Activated T-cell treated with anti-CD3 and anti-CD28 coated beads, Interleukin-2, amount 50 U/mL, for 1 hour (primary cell): ENCODE measurements at places on chromosomes 4 and X.

GRCh38 chr4:23006756-23007155, 314.0 kb downstream of the GBA3 start:
- no peak for DNase-seq

DNA sequence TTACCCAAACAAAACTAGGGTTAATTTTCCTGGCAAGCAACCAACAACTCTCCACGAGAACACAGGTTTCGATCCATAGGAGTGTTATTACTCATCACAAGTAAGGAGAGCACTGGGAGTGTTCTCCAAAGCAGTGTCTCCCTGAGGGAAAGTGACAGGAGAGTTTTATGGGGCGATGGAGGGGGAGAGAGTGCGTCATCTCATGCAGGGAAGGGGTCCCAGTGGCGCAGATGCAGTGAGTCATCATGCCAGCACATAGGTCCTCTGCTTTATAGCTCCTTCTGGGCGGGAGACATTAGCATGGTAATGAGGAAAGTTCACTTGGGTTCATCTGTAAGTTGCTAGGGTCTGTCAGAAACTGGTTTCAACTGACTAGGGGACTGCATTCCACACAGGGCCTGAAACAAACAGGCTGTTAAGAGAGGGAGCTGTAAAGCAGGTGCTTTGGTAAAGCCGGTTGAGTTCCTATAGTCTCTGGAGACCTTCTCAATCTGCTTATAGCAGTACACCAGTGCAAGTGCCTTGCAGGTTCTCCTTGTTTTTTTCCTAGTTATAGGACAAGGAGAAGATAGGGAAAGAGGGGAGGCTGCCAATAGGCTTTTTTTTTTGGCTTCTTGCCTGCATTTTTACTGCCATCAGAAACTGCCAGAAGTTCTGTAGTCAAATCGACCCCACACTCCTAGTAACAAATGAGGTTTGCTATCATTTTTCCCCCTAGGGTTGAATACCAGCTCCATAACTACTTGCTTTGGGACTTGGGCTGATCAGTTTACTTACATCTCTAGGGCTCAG, 12.8 kb upstream of the BOD1L1 start:
- DNase-seq = no peak

DNA sequence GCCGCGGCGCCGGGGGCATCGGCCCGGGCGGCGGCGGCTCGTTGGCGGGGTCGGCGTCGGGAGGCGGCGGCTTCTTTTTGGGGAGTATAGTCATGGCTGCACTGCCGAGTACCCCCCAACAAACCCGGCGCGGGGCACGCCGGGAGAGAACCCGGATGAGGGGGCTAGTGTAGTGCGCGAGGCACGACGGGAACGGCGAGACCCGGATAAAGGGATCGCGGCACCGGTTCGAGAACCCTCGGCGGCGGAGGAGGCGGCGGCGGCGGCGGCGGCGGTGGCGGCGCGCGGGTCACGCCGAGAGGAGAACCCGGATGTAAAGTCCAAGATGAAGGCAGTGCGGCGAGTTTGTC, at the start of gene OTUD5:
Gene OTUD5, minus strand, starts transcription at position 131 of the 350 bp plus-strand sequence. Its CDS starts 37 bp downstream, at position 94.
- peak; percentile 78 for DNase-seq

DNA sequence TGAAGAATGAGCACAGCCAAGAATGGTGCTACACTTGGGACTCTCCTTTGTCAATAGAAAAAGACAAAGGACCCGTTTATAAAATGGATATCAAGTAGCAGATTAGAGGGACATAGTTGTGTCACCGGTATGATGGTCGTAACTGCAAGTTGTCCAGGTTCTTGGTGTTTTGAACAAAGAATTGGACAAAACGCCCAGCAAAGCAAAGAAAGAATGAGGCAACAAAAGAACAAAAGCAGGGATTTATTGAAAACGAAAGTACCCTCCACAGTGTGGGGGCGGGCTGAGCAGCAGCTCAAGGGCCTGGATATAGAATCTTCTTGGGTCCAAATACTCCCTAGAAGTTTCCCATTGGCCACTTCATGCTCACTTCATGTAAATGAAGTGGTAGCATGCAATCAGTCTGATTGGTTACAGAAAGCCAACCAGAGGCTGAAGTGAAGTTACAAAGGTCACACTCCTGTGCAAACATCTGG, 54.7 kb downstream of the SHROOM3 start:
- no peak for DNase-seq

- DNase-seq = no peak
Measured at GRCh38 chrX:109952050-109952449, 50.9 kb upstream of the TMEM164 start.

DNA sequence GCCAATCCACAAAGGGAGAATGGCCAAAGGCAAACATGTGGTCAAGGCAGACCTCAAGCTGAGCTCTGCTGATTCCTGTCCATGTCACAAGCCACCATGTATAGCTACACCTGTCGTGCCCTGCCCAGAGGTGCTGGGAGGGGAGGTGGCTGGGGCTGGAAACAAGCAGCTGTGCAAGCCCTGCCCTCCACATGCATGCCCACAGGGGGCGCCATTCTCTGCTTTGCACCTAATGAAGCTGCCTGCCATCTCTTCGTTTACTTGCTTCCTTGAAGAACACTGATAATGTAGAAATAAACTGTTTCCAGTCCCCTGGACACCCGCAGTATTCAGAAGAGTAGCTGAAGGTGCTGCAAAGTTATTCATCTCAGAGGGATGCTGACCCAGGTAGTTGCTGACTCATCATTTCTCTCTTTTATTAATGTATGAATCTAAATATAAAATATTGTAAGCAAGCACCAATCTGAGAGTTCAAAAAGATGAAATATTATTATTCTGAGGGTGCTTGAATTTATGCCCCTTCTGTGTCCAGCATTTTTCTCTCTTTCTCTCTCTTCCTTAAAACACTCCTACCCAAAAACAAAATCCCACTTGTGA, 278.6 kb downstream of the ADGRA3 start:
- DNase-seq = peak; percentile 44

DNA sequence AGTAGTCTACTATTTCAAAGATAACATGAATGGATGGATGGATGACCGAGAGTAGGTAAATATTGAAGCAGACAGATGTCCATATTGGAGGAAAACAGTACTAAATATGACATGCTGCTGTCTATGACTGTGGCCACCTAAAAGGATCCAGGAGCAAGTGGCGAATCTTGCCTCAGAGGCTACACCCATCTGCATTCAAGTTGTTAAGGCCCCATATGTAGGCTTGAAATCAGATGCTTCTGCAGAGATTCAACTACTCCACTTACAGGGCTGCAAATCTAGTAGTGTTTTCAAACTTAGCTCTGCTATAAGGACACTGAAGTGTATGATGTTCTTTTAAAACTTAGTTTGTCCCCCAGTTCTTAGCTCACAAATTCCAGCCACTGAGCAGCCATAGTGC, 28.9 kb downstream of the SEPSECS start:
- DNase-seq = no peak

DNA sequence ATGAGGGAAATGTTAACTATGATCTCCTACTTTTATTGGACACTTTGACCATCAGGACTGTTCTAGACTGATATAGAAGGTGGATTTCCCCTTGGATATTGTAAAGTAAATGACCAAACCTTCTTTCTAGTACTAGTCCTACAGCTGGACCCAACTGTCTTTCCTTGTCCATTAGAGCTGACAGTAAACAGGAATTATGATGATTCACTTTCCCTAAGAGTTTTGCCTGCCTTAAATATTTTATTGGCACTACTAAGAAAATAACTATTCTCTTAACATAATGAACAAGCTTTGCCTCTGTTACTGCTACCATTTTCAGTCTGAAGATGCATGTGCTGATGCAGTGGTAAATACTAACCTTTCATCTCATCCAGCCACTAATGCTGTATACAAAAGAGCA, 915.4 kb downstream of the CENPC start:
- no peak for DNase-seq

DNA sequence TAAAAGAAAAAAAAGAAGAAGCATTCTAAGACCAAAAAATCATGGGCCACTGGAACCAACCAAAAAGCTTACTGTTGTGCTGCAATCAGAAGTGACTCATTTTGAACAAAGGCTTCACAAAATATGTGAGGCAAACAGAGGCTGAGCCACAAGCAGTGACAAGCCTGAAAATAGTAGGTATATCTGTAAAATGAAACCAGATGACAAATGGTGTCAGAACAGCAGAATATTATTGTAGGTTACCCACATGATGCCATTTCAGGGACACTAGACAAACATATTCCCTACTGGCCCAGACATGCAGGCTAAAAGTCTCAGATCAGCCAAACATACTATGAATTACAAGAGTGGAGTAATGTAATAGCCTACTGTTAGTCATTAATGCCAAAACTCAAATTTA, 1301.8 kb upstream of the DIAPH2 start:
- no peak for DNase-seq

DNA sequence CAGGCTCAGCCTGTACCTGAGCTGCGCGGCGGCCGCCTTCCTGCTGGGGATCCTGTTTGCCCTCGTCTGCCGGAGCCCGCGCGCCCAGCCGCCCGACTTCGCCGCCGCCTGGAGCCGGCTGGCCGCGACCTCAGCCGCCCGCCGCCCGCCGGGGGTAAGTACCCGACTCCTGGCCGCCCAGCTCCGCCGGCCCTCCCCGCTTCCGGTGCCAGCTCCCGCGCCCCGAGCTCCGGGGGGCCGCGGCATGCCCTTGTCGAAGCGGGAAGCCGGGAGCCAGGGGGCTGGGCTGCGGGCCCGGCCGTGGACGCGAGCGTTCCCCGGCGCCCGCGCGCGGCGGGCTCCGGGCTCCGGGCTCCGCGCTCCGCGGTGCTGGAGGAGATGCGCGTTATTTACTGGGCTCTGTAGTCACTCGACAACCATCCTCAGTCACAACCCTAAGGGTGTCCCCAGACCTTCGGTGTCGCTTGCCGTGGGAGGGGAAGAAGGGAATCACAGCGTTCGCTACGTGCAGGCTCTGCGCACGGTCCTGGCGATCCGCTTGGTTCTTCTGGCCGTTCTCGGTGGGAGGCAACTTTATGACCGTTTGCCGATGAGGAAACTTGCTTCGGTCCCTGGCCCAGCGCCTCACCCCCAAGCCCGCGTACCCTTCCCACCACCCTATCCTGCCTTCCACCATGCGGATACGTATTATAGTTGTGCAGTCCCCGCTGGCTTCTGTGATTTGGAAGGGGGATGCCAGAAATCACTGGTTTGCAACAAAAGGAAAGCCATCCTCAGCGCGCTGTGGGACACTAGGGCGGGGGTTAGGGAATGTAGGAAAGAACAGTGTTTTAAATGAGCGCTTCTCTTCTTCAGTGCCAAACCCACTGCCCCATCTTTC, 944 bp downstream of the SNX25 start:
- peak; percentile 62 for DNase-seq

GRCh38 chr4:184401397-184402171, 72.8 kb downstream of the IRF2 start:
- no peak for DNase-seq

- no peak for DNase-seq
Measured at GRCh38 chr4:121709766-121710405, 13.1 kb upstream of the ANXA5 start.

DNA sequence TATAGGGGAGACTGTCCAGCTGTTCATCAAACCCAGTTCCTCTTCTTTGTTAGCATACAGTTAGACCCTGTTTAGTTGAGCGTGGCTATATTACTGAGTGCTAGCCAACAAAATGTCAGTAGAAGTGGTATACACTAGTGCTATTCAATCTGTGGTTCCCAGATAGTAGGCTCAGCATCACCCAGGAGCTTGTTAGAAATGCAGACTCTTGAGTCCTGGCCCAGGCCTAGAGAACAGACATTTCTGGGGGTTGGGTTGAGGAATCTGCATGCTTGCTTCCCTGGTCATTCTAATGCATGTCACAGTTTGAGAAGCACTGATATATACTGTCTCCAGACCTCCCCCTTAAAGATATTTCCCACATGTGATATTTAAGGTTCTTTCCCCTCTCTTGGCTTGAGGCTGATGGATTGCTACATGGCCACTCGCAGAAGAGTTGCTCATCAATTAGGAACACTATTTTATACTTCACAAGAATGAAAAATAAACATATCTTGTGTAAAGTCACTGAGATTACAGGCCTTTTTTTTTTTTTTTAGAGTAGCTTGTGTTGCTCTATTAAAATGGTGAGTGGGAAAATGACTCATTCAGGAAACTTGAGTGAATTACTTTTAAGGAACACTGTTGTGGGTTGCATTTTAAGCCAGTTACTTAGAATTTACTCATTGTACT, 289.0 kb downstream of the STIM2 start:
- no peak for DNase-seq

DNA sequence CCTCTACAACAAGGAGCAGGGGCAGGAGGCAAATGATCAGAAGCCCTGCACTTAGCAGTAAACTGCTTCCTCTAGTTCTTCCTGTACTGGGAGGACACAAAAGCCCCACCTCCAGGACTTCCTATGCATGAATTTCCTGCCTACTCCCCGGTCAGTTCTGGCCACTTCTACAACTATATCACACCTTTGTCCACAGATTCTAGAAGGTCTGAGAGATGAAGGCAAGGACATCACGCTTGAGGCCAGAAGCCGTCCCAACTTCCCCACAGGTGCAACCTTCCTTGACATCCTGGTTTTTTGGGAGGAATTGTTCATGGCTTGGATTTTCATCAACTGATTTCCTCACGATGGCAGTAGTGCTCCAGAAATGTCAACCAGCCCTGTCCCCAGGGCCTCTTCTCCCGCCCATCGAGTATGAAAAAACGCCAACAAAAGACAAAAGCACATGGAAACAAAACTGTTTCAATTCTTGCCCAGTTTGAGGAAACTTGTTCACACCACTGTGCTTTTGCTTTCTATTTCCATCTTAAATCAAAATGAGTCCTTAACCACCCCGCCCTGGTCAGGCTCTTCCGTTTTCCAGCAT, 206.5 kb upstream of the STK26 start:
- peak; percentile 65 for DNase-seq

DNA sequence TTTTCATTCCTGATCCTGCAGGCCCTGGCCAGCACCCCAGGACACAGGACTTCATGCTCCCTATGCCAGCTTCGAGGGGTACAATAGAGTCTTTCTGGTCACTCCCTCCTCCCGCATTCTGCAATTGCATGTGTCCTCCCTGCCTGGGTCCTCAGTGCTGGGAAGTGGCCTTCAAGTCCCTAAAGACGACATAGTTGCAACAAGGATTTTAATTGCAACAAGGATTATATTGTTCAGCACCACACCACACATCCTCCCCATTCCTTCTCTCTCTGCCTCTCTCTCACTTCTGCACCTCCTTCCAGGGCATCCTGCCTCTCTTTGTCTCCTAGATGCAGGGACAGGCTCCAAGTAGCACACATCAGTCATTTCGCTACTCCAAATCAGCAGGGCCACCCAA, 25.5 kb downstream of the SCD5 start:
- DNase-seq = no peak

- DNase-seq = peak; percentile 84
Measured at GRCh38 chrX:131704136-131704695, 160.3 kb downstream of the OR13H1 start.

DNA sequence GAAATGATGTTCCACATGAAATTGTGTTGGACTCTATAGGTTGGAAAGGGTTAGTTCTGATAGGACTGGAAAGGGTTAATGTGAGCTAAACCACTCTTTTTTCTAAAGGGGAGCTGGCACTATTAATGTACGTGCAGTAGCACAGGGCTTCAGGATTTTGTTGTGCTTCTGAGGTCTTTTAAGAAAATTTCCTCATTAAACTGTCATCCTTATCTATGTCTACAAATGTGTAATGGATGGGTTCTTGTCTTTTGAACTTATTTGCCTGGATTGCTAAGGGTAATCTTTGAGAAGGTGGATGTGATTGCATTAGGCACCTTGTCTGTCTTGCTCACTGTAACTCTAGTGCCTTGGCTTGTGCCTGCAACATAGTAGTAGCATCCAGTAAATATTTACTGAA, 106.0 kb upstream of the SLC4A4 start:
- no peak for DNase-seq
